ENCODE measurements at places on chromosomes 16 and 17. TPM values are rescaled to one million over a fixed set of nuclear protein-coding genes. Genes with fewer than 3 reads are reported as not detected.

DNA sequence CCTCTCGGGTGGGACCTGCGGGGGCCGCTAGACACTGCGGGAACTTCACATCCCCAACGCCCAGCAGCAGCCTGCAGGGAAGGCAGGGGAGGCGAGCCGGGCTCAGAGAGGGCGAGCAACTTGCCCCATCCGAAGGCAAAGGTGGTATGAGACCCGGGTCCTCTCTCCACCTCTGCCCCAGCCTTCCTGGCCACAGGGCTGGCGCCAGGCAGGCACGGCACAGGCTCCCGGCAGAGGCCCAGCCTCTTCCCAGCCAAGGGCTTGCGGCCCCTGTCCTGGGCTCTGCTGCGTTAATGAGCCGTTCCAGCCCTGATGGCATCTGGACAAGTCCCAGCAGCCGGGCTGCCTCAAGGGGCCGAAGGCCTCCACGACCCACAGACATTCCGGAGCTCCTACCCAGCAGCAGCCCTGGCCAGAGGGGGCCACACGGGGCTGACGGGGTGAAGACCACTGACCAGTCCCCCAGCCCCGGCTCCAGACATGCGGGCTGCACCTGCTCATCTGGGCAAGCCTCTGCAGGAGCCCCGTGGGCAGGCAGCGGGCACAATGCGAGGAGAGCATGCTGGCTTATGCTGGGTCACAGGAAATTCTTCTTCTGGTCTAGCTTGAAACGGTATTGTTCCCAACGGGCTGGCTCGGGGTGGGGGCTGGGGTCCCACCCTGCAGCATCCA is 1.2 kb upstream of the HS3ST6 start:
- DNase-seq = no peak

Gene CD300LF
- total RNA-seq = not detected

Gene MT3
- total RNA-seq = not detected

DNA sequence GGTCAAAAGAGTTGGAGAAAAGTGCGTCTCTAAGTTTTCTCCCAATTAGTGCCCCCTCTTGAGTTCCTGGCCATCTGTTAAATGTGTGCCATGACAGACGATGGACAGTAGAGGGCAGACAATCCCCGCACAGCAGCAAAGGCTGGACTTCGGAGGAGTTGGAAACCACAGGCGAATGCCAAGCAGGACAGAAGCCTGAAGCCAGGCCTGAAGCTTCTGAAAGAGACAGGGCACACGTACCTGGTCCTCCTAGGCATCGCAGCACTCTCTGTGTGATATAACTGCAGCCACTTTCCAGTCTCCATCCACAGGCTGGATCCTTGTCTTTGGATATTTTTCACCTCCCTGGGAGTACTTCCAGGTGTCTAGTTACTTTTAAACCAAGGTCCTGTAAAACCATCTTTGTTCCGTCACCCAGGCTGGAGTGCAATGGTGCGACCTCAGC is 14.5 kb downstream of the C17orf100 start:
- peak; percentile 79 for DNase-seq

Gene PLXDC1
- under 0.01 TPM for total RNA-seq

Gene LGALS9B
- total RNA-seq = not detected

DNA sequence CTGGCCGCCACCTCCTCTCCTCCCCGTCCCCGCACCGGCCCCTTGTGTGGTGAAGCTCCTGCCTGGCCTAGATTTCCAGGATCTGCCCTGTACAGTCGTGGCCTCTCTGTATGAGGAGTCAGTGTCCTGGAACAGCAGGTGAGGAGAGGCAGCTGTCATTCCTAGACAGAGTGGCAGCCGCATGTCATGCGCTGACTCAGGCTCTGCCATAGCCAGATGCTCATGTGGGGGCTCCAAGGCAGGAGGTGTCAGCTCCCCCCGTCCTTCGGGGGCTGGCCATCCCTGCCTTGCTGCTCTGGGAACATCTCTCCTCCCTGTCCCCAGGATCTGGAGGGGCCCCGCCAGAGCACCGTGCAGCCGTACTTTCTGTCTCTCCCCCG is 60.4 kb downstream of the BAIAP2 start:
- peak; percentile 28 for DNase-seq

- no peak for DNase-seq
These were observed 99.0 kb downstream of the CACNG1 start for GRCh38 chr17:67143318-67143717.

Gene SLC5A11
- under 0.01 TPM for total RNA-seq

- DNase-seq = no peak
These were observed 9.6 kb downstream of the BANP start for GRCh38 chr16:87960852-87961251.

Gene KRT24
- not detected for total RNA-seq
